ENCODE measurements at places on chromosomes 1 and 21.

DNA sequence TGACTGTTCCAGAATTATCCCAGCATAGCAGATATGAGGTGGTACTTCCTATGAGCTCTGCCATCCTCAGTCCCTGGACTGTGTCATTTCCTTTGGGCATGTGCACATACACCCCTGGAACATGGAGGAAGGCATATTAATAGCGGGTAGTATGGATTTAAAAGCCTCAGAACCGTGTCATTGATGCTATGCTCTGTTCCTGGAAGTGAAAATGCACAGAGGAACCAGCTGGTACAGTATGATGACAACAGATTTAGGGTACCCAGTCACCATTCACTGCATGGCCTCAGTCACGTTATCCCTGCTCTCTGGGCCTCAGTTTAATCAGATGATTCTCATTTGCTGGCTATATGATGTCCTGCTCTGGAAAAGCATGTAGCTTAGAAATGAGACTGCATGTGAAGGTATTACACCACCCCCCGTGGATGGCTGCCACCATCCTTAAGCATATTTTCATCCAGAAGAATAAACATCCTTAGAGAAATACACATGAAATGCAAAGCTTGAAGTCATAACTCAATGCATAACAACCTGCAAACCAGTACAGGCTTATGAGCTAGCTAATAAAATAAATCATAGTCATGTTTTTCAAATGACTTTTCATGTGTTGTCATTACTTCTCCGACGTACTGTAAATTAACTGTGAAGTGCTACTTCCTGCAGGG lies 37.8 kb downstream of the SETD4 start:
- DNase-seq, result no peak

- no peak for DNase-seq
Observed at GRCh38 chr1:59418363-59419144, 121.7 kb downstream of the FGGY start.

GRCh38 chr21:39164523-39164922 lies 18.7 kb downstream of the PSMG1 start:
- no peak for DNase-seq

GRCh38 chr1:23408797-23409290 lies 15.7 kb downstream of the TCEA3 start:
- DNase-seq, result no peak

DNA sequence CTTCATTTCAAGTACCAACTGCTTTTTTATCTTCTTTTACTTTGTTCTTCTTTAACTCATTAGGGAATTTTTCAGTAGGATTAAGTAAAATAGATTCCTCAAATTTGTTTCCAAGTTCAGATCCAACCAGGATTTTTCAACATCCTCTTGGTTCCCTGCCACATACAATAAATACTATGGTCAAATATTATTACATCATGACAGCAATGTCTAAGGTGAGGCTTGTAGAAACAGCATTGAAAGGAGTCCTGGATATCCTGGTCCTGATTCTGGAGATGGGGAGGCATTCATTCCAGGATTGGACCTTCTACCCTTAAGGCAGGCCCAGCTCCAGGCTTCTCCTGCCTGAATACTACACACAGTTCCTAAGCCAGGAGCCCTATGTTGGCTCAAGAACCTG lies 80.2 kb upstream of the F3 start:
- DNase-seq, result no peak

Measured in sciatic nerve (tissue), 2 donors.